ENCODE measurements at places on chromosomes 1 and 21.

- DNase-seq, result no peak
Observed at GRCh38 chr1:110040548-110040947, 6.1 kb downstream of the STRIP1 start.

DNA sequence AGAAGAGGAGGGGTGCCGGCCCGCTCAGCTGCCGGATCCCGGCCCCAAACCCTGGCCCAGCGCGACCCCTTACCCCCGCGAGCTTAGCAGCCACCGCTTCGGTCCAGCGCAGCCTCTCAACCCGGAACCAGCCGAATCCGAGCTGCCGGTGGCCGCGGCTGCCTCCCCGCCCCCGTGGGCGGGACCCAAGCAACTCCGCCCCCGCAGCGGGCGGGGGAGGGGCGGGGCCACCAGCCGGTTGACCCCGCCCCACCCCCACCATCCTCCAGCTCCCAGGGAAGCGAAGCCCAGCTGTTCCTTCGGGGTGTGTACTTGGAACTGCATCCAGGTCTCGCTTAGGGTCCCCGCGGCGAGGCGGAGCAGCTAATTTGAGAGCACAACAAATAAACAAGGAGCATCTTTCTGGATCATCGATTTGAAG lies at the start of gene TRIM62:
TRIM62 (minus strand) TSS at position 123 of the 421 bp plus-strand sequence. CDS start 611 bp downstream, outside the sequence.
- no peak for DNase-seq

- no peak for DNase-seq
Observed at GRCh38 chr1:157277281-157277680, 139.1 kb upstream of the ETV3 start.

DNA sequence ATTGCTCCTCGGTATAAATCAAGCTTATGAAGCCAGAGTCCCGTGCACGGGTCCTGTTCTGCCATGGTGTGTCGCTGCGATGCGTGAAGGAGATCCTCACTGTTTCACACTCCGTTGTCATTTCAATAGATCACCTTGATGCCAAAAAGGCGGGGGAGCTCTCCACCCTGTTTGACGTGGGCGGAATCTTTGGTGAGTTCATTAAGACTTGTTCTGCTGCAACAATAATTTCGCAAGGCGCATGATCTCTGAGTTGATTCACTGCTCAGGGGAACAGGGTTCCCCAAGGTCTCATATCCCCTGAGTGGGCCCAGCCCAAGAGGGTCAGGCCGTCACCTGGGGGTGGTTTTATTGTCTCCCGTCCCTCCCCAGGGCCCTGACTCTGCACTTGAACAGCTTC lies 50.0 kb downstream of the SLC37A1 start:
- no peak for DNase-seq

- DNase-seq, result no peak
Observed at GRCh38 chr1:9441451-9442133, 97.7 kb upstream of the SLC25A33 start.

- no peak for DNase-seq
Observed at GRCh38 chr1:54051933-54052430, 1.0 kb downstream of the TMEM59 start.

DNA sequence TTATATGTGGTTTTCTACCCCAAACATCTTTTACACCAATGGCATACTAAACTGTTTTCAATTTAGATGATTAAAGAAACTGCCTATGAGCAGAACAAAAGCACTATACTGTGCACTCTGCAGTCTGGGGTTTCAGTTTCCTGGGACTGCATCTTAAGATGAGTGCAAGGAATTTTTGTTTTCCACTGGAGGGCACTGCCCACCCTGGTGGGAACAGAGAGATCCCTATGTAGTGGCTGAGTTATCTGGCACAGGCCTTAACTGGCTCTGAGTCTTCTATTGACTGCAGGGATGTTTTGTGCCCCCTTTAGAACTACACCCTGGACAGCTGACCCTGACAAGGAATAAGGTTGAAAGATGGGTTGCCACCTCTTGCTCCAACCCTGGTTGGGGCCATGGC lies 12.0 kb downstream of the PROK1 start:
- DNase-seq, result no peak

GRCh38 chr1:190474650-190475211 lies 2.9 kb downstream of the BRINP3 start:
- DNase-seq, result no peak

- no peak for DNase-seq
Observed at GRCh38 chr1:99786751-99787501, 20.5 kb upstream of the FRRS1 start.

- no peak for DNase-seq
Observed at GRCh38 chr1:58231204-58231603, 315.3 kb downstream of the OMA1 start.

GRCh38 chr1:103309786-103310185 lies 201.5 kb upstream of the COL11A1 start:
- no peak for DNase-seq

GRCh38 chr1:226953175-226953800 lies 13.2 kb downstream of the COQ8A start:
- no peak for DNase-seq

GRCh38 chr1:223771469-223771813 lies 59.1 kb downstream of the CAPN2 start:
- no peak for DNase-seq

DNA sequence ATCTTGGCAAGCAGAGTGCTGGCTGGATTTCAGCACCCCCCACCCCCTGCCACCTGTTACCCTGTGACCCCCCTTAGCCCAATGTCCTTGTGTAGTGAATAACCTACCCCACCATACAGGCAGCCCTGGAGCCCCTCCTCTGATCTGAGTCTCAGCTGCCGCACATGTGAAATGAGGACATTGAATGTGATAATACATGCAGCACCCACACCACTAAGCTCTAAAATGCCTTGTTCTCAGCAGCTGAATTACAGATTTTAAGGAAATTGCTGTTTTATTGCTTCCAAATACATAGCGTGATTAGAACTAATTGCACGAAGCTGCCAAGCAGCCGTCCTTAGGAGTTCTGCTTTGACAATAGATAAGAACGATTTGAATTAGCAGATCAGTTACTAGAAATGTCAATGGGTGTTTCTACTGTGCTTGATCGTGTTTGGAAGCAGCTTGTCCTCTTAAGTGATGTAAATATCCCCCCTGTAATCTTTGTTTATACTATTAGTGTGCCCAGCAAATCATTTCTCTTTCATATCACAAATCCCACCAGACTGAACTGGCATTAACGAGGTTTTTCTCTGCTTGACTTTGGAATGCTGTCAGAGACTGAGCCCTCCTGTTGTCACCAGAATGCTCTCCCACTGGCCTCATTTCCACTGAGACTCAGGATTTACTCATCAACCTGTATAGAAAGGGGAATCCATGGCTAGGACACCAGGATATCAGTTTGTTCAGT lies 4.9 kb downstream of the SLAMF8 start:
- DNase-seq, result no peak

GRCh38 chr1:40575336-40575735 lies 43.9 kb downstream of the ZNF684 start:
- no peak for DNase-seq

DNA sequence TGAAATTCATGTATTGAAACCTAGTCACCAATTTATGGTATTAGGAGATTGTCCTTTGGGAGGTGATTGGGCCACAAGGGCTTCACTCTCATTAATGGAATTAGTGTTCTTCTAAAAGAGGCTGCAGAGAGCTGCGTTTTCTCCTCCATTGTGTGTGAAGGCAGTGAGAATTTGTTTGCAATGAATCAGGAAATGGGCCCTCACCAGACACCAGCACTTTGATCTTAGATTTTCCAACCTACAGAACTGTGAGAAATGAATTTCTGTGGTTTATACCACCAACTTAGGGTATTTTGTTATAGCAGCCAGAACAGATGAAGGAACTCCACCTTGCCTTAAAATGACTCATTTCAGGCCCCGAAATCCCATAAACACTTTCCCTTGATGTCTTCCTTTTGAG lies 544.2 kb downstream of the RWDD3 start:
- DNase-seq, result no peak

- no peak for DNase-seq
Observed at GRCh38 chr1:214514032-214514818, 37.2 kb downstream of the PTPN14 start.

- no peak for DNase-seq
Observed at GRCh38 chr1:52294580-52294979, 71.4 kb downstream of the CC2D1B start.

DNA sequence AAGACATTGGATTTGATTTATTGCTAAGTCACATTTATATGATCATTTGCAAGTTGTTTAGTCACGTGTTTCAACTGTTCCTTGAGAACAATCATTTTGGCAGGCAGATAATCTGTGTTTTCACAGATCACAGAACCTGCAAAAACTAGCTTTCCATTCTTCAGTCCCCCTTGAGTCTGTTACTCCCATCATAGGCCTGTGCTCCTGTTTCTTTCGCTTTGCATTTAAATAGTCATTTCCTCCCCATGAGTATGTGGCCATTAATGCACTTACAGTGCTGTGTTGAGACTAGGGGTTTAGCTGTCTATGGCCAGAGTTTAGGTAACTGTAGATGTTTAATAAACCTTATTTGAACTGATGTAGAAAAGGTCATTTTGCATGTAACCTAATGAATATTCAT lies 214.5 kb downstream of the PATJ start:
- DNase-seq, result no peak

DNA sequence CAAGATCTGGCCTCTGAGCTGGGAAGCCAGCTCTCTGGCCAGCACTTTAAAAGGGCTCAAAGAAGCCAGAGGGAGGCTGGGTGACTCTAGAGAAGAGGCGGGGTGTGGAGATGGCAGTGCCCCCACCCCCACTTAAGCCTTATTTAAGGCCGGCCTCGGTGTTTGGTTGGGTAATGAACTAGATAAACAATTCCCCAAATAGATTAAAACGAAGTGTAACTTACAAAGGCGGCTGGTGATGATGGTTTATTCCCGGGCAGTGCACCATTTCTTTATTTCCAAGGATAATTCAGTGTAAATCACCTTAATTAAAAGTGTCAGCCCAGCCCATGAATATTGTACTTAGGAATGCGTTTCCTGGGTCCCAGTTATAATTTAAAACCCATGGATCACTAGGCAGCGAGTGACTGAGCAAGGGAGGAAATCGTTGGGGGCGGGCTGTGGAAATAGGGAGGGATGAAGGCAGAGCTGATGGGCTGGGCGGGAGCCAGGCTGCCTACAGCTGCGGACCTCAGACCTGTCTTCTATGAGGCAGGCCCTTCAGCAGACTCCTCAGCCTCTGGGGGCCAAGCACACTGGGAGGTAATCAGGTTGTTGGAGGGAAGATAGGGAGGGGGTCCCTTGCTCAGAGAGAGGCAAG lies 54.9 kb downstream of the TMEM53 start:
- DNase-seq, result no peak

- DNase-seq, result no peak
Observed at GRCh38 chr1:116374353-116375147, 1.5 kb downstream of the ATP1A1 start.

GRCh38 chr1:22247527-22248245 lies 104.8 kb upstream of the WNT4 start:
- no peak for DNase-seq

- no peak for DNase-seq
Observed at GRCh38 chr1:157147906-157148700, 9.9 kb upstream of the ETV3 start.

DNA sequence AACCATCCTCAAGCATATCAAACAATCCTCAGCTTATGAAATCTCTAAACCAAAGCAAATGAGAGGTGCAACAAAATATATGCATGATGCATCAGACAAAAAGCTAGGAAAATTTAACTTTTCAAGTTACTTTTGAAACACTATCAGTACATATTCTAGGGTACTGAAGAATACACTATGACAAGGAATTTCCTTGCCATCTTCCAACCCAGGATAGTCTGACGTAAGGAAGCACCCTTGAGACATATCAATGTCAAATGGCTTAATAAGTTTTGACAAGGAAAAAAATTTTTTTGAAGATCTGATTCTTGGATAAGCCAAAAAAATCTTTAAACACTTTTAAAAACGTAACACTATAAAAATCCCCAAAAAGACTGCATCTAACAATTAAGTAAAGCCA lies 64.9 kb downstream of the KIFAP3 start:
- no peak for DNase-seq

- no peak for DNase-seq
Observed at GRCh38 chr1:161200992-161201835, 953 bp upstream of the NDUFS2 start.

DNA sequence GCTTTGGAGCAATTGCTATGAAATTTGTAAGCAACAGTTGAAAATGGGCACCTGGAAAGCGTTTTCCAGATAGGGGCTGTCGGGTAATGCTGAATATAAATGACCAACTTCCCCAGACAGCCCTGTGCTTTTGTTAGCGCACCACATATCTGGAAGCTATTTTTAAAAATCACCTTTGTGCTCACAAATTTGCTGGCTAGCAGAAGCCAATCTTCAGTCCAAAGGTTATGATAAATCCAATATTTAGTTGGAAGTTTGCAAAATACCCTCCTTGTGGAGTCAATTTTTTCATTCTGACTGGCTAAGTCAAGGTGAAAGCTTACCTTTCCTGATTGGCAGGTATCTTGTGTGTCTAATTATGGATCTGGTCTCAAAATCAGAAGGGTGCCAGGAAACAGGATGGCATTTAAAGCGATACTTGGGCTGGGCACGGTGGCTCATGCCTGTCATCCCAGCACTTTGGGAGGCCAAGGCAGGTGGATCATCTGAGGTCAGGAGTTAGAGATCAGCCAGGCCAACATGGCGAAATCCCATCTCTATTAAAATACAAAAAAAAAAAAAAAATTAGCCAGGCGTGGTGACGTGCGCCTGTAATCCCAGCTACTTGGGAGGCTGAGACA lies 124.1 kb upstream of the AJAP1 start:
- DNase-seq, result no peak

DNA sequence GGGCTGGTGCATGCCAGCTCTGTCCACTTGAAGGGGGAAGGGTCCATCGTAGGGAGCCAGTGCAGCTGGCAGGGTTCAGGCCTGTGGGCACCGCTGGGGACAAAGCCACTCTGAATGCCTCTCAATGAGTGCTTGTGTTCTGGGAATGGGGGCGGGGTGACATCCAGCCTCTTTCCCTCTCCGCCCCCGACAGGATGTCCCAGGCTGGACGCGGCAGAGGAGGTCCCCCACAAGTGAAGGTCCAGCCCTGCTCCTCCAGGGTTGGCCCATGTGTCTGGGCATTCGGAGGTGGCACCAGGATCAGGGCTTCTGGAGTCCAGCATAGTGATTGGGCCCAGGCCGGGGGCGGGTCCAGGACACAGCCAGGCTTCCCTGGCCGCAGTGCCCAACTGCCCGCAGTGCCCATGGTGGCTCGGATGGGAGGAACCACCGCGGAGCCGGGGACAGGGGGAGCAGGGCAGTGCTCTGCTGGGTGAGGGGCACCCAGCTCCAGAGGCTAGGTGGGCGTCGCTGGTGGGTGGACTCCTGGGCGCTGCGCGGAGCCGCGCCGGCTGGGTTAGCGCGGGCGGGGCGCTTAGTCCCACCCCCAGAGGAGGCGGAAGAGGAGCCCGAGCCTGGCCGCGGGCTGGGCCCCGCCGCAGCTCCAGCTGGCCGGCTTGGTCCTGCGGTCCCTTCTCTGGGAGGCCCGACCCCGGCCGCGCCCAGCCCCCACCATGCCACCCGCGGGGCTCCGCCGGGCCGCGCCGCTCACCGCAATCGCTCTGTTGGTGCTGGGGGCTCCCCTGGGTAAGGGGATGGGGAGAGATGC lies at the start of gene SHISA4:
SHISA4 (plus strand) TSS at position 617 of the 808 bp plus-strand sequence; CDS start at position 714, 97 bp downstream.
- DNase-seq, result no peak

- no peak for DNase-seq
Observed at GRCh38 chr1:211229365-211229759, 29.8 kb upstream of the RCOR3 start.

GRCh38 chr21:33403128-33403785 lies at the start of gene IFNGR2:
Gene IFNGR2, plus strand, starts transcription at chr21:33403413. Its CDS starts 131 bp downstream, at chr21:33403544.
- no peak for DNase-seq

- DNase-seq, result no peak
Observed at GRCh38 chr1:174041369-174041768, 19.2 kb upstream of the RC3H1 start.
